ENCODE measurements at places on chromosomes 2 and 18. TPM values are rescaled to one million over a fixed set of nuclear protein-coding genes. Genes with fewer than 3 reads are reported as not detected.

- DNase-seq: no peak
These were observed 8.3 kb downstream of the MYO1B start for GRCh38 chr2:191253476-191253875.

The USP14 gene
- total RNA-seq: 71.9 TPM

The HES6 gene
- 12.7 TPM for total RNA-seq

DNA sequence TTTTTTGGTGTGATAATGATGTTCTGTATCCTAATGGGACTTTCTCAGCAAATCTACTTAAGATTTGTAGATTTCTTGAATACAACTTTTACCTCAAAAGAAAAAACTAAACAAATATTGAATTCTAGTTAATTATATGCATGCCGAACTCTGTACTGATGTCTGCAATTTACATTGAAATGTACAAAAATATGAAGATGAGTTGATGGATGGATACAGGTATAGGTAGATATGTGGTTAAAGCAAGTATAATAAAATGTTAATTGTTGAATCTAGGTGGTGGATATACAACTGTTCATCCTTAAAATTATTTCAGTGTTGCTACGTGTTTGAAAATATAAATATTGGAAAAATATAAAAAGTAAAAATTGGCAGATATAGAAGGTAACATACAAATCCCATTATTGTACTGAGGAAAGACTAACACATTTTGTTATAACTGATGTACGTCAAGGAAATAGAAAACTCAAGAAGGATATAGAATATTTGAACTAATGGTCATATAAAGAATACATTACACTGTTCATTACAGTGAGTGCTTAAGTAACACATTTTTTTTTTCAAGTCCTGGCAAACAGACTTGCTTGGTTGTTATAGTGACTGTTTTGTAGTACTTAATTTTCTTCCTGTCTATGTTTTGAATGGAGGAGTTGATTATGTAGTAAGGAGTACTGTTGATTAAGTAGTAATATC, 33.8 kb downstream of the DDX1 start:
- DNase-seq: no peak

The UGT1A3 gene
- not detected for total RNA-seq

- DNase-seq: no peak
These were observed 1430.4 kb upstream of the ACVR2A start for GRCh38 chr2:146414456-146414855.

GRCh38 chr18:3458952-3459853, 9.2 kb downstream of the TGIF1 start:
- no peak for DNase-seq

DNA sequence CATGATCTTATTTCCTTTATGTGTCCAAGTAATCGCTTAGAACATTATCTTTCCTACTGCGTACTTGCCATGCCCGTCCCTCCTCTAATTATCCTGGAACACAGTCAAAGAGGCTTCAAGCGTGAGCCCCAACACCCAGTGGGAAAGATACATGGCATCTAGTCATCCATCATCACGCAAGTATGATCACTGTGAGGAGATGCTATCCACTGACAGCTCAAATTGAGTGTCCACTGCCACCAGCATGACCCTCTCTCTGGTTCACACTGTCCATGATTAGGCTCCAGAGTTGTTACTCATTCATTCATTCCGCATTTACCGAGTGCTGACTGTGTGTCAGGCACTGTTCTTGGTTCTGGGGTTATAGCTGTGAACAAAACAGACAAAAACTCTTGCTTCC, 124.6 kb downstream of the COPS8 start:
- no peak for DNase-seq

DNA sequence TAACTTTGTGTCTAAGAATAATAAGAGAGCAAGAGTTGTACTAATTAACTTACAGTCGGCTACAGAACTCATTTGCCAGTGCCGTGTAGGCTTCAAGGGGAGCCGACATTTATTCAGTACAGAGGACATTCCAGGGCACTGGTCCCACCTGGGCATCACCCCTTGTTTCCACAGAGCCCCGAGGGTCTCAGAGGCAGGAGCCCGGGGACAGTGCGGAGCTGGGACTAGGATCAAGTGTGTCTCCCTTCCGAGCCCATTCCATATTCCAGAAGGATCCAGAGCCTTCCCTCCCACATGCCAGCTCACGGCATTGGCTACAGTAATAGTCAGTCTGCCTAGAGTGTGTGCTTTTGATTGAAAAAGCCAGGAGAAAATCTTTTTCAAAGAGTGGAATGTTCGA, 71.5 kb upstream of the CTDP1 start:
- peak; percentile 19 for DNase-seq

GRCh38 chr2:172929644-172930043, 146.0 kb upstream of the MAP3K20 start:
- no peak for DNase-seq

GRCh38 chr18:32468147-32468845, 2.4 kb downstream of the GAREM1 start:
- no peak for DNase-seq

The BOLL gene
- total RNA-seq: 3.3 TPM

- DNase-seq: no peak
These were observed 69.6 kb downstream of the ACVR1 start for GRCh38 chr2:157806426-157807077.

- DNase-seq: peak; percentile 42
These were observed 193.4 kb downstream of the TDRD15 start for GRCh38 chr2:21317131-21317530.

DNA sequence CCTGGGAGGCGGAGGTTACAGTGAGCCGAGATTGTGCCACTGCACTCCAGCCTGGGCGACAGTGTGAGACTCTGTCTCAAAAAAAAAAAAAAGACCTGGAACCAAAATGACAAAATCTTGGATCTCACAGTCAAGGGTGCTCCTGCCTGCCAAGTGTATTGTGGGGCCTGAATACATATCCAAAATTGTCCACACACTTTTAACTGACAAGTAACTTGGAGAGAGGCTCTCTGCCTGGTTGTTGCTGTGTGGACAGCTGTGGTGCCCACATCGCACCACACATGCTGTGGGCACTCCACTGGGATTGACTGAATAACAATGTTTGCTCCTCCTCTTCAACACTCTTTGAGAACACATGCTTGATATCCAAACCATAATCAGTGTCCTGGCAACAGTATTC, 117.6 kb upstream of the REV1 start:
- DNase-seq: no peak

The NPAS2 gene
- 22.1 TPM for total RNA-seq

DNA sequence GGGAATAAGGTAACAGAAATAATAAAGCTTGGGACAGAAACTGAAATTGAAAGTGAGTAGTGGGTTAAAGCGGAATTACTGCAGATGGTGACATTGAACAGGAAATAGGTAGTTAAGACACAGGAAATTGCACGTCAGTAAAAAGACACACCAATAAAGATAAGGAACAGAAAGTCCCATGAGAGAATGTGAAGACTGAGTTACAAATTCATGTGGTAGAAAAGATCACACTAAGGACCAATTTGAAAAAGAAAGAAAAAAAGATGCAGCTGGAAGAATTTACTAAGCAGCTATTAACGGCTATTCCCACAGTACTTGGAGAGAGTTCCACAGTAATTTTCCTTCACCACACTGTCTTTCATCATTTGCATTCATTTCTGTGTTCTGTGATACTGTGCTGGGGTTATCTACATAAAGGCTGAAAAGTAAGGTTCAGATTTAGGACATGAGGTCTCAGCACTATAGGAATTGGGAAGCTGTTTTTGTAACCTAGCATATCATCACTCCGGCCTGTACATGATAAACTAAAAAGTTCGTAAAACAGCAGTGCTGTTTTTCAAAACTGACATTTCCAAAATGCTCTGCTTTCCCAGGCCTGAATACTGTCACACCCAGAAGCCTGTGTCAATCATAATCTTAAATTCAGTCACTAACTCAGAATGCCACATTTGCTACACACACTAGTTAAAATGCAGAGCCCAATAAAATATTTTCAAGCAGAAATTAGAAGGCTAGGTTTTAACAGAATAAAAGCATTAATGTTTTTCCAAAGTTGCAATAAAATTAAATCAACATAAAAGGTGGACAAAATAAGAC, 42.9 kb downstream of the SRBD1 start:
- DNase-seq: no peak

GRCh38 chr2:170585067-170585466, 130.1 kb upstream of the SP5 start:
- no peak for DNase-seq

The R3HDM1 gene
- 24.0 TPM for total RNA-seq

- no peak for DNase-seq
These were observed 127.5 kb upstream of the DAPL1 start for GRCh38 chr2:158667586-158667985.

DNA sequence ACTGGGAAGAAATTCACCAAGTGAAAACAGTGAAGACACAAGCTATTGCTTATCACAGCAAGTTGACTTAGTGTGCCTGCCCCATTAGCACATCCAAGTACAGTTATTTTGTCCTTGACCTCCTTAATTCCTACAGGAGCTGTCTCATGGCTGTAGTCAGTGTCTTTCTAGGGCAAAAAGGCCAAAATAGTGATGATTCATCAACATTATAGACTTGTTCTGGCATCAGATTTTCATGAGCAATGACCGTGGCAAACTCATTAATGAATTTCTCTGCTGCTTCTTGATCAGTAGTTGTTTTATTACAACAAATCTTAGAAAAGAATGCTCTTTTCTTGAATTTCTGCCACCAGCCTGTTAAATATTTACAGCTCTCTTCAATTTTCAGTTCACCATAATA, 1169.3 kb upstream of the DDX18 start:
- DNase-seq: no peak

- no peak for DNase-seq
These were observed 171.1 kb downstream of the CCDC102B start for GRCh38 chr18:68969027-68969426.

The POTEI gene
- total RNA-seq: not detected

The LIMS2 gene
- 9.3 TPM for total RNA-seq

DNA sequence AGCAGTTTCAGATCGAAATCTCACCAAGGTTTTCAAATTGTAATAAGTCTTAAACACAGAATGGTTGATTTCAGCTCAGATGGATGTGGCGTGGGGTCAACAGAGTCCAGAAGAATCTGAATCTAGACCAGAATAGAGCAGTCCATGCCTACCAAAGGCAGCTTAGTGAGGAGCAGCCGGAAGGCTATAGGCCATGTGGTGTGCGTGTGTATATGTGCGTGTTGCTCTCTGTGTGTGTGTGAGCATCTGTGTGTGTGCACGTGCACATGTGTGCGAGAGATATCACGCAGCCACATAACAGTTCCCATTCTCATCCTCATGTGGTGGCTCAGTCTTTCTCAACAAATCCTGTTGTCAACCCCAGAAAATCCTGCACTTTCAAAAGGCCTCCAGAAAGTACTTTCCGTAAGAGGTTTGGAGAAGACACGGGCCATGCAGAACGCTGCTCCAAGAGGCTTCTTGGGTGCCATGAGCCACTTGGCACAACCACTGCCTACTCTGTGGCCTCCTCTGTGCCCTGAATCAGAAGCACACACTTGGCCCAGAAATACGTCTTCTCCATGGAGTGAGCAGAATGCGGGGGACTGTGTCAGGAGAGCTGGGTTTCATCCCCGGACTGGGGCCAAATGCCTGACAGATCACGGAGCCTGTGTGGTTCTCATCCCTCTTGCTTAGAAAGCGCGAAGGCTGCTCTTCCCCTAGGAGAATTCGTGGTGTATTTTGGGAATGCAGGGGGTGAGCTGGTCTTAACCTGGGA, 67.3 kb downstream of the ACKR3 start:
- DNase-seq: no peak

The CPS1 gene
- total RNA-seq: 1.5 TPM

The OR6B2 gene
- total RNA-seq: not detected
